ENCODE measurements at places on chromosomes 13 and 19.

DNA sequence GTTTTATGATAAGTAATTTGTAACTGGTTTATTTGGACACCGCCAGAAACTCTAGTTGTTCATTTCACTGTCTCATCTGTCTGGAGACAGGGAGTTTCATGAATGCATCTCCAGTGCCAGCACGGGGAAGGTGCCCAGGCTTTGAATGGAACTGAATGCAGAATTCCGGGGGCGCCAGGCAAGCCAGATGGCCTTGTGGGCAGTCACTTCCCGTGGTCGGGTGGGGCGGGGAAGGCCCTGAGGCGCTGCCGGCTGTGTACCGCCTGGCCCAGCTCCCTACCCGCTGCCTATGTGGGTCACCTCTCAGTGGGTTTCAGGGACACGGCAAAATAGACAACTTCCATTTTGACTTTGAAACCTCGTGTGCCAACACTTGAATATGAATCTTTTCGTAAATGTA lies 28.8 kb upstream of the MCF2L start:
- no peak for DNase-seq

GRCh38 chr13:47796816-47797215 lies 204.3 kb downstream of the SUCLA2 start:
- DNase-seq = no peak

DNA sequence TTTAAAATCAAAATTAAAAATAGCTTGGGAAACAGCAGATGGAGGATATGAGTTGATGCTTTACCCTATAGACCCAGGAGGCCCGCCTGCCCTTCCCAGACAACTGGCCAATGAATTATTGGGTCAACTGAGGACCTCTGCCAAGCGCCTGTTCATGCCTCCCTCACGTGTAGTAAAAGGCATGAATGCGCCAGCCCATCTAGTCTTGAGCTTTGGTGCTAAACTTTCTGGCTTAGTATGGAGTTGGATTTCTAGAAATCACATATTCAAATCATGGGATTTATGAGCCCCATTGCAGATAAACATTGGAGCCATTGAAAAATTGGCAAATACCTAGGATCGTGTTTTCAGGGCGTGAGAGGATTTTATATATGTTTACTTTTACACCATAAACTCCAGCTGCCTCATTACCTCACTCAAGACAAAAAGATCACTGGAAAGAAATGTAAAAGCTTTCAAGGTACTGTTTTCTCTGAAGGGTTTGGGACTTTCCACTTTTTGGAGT lies 47.1 kb downstream of the COL4A2 start:
- no peak for DNase-seq

DNA sequence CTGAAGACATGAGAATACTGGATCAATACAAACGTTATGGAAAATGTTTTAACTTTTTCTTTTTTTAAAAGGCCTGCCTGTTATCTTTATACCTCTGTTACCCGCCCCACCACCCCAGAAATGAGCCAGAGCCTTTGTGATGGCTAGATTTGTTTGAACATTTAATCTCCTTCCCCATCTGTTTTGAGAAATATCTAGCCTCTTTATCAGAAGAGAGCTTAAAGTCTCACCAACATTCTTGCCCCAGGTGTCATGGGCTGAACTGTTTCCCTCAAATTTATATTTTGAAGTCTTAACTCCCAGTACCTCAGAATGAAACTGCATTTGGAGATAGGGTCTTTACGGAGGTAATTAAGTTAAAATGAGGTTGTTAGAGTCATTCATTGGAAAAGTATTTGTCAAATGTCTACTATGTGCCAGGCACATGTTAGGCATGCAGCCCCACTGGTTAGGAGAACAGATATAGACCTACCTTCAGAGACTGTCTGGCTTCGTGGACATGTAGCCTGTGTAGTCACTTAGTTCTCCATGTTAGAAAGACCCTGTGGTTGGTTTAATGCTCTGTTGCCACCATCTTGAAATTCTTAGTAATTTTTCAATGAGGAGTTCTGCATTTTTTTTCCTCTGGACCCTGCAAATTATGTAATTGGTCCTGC lies 6.3 kb upstream of the RB1 start:
- no peak for DNase-seq

DNA sequence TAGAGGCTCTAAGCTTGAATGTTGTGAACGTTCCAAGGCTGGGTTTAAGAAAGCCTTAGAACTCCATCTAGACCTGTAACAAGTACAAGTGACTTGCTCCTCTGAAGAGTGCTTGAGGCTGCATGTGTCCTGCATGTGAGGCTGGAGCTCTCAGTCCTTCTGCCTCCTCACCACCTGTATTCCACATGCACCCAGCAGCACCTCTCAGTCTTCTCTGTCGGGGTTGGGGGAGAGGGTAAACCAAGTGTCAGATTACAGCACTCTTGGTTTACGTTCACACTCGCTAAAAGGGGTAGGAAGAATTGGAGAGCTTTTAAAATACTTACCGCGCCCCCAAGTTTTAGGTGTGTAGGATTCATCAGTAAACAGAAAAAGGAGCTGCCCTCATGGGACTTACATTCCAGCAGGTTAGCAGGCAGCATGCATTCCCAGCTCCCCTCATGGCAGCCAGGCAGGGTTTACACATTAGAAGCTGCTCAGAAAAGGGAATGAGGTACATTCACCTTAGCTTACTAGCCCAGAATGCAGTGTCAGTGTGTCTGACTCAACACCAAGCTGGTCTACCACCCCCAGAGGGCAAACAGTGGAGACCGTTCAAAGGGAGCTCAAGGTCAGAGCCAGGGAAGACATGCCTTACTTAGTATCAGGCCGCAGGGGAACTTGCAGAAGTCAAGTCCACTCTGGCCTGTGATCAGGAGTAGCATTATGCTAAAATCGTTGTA lies 248.1 kb downstream of the PCCA start:
- no peak for DNase-seq

GRCh38 chr13:109812382-109812781 lies 26.0 kb upstream of the IRS2 start:
- no peak for DNase-seq

DNA sequence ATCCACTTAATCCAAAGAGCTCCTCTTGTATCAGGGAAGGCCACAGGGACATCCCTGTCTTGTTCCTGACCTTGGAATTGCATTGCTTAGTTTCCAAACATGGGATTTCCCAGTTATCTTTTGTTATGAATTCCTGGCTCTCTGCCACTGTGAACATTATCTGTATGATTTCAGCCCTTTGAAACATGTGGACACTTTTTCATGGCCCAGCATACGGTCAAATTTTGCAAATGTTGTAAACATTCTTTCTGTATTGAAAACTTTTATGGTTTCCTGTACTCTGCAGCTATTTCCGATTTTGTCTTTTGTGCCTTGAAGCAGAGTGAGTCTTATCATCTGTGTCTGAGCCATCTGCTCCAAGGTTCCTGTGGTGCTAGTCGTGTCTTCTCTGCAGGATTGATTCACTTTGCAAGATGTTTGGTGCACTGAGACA lies 4.5 kb upstream of the CFAP97D2 start:
- DNase-seq = no peak

- no peak for DNase-seq
These were observed 361.5 kb downstream of the ENOX1 start for GRCh38 chr13:43425234-43425633.

- DNase-seq = no peak
These were observed 2.0 kb downstream of the APOE start for GRCh38 chr19:44907613-44908012.

DNA sequence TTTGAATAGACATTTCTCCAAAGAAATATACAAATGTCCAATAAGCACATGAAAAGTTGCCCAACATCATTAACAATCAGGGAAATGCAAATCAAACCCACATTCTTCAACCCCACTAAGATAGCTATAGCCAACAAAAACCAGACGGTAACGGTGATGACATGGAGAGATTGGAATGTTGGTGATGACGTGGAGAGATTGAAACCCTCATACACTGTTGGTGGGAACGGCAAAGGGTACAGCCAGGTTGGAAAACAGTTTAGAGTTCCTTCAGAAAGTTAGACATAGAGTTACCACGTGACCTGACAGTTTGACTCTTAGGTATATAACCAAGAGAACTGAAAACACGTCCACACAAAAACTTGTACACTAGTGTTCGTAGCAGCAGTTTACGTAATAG lies 48.1 kb downstream of the TNFRSF19 start:
- DNase-seq = peak; percentile 87

DNA sequence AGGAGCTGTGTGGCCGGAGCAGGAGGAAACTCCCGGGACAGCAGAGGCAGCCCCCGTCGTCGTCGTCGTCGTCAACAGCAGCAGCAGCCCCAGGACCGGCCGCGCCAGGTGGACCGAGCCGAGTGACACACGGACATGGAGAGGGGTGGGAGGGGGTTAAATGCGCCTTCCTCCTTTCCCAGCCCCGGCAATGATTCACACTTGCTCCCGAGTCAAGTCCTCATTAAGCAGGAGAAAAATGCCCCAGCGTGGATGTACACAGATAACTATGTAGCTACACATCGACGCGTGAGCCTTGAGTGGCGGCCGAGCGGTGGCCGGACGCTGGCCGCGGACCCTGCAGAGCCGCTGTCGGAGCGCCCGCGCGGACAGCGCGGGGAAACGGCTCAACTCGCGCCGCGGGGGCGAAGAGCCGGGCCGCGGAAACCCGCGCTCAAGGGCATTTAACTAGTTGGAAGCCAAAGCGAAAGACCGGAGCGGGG lies 645 bp downstream of the UBL3 start:
- no peak for DNase-seq

- no peak for DNase-seq
These were observed 55.7 kb downstream of the SERP2 start for GRCh38 chr13:44429311-44429710.

DNA sequence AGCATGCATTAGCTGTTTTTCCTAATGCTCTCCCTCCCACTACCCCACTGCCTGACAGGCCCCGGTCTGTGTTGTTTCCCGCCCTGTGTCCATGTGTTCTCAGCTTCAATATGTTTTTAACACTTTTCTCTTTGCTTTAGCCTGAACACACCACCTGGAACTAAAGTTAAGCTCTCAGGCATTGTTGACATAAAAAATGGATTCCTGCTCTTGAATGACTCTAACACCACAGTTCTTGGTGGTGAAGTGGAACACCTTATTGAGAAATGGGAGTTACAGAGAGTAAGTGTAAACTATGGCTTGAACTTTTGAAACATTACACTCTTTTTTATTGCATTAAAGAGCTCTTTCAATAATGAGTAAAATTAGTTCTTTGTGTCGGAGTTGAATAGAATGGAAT lies 70.1 kb downstream of the TDRD3 start:
- no peak for DNase-seq

DNA sequence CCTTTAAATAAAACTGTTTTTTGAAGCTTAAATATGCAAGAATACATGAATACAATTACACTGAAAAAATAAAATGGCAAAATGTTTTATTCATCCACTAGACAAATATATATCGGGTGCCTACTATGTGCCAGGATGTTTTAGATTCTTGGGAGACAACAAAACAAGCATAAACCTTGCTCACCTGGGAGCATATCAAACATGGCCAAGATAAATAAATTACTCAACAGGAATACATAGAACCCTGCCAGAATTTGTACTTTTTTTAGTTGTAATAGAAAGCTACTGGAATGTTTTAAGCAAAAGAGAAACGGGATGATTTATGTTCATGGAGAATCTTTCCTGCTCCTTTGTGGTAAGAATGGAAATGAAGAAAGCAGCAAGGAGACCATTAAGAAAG lies 2358.5 kb upstream of the PCDH20 start:
- DNase-seq = no peak

DNA sequence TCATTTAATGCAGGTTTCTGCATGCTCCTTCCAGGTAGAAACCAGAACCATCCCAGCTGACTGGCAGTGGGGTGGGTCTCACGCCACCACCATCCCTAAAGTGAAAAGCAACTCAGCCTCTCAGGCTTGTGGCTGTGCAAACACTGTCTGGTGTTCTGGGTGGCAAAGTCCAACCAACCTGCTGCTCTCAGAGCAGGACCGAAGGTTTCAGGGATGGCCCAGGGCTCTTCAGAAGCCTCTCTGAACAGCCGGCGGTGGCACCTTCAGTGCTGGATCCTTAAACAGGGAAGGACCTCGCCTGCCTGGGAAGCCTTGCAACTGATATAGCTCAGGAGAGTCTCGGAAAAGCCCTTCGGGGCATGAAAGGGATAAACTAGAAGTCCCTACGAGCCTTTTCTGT lies 100.8 kb downstream of the COL4A1 start:
- DNase-seq = no peak

- no peak for DNase-seq
These were observed 18.2 kb upstream of the STK24 start for GRCh38 chr13:98595134-98595533.

DNA sequence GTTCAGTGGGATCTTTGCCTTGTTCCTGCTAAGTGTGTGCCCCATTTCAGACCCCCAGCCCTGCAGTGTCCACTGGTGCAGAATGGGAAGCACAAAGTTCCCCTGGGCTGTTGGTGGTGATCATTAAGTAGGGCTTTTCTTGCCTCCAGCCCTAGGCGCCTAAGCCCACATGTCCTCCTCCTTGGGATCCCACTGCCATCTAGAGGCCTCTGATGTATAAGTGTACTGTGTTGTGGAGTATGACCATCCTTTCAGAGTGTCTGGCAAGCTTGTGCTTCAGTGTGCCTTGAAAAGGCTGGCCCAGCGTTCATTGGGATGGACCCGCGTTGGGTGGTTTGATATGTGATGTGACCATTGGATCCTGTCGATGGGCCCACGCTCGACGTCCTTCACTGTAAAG lies 71.2 kb downstream of the WASF3 start:
- DNase-seq = no peak

- DNase-seq = no peak
These were observed 18.8 kb downstream of the GAS6 start for GRCh38 chr13:113845055-113845454.

DNA sequence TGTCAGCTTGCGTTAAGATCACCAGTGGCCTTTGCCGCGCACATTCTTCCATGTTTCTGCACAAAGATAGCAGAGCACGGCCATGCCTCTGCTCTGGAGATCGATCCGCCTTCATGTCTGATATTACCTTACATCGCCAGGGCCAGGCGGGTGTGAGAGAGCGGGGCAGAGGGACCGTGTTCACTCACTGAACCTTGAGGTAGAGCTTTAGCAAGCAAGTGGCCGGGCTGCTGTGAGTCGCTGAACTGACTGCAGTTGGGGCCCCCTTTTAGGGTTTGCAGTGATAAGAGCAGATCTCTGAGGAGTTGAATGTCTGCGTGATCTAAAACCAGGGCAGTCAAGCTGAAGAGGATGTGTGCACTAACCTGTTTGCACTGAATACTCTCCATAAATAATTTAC lies 275.4 kb upstream of the OBI1 start:
- DNase-seq = no peak

Data from AG04449 (cell line).